Right cardiac atrium (tissue), 5 donors: ENCODE measurements at places on chromosomes 7 and 10. TPM values are rescaled to one million over a fixed set of nuclear protein-coding genes. Genes with fewer than 3 reads are reported as not detected.

PHTF2 gene
- 20.3 TPM for total RNA-seq

GRCh38 chr7:156998988-156999957 is 11.2 kb downstream of the MNX1 start:
- no peak for DNase-seq

DNA sequence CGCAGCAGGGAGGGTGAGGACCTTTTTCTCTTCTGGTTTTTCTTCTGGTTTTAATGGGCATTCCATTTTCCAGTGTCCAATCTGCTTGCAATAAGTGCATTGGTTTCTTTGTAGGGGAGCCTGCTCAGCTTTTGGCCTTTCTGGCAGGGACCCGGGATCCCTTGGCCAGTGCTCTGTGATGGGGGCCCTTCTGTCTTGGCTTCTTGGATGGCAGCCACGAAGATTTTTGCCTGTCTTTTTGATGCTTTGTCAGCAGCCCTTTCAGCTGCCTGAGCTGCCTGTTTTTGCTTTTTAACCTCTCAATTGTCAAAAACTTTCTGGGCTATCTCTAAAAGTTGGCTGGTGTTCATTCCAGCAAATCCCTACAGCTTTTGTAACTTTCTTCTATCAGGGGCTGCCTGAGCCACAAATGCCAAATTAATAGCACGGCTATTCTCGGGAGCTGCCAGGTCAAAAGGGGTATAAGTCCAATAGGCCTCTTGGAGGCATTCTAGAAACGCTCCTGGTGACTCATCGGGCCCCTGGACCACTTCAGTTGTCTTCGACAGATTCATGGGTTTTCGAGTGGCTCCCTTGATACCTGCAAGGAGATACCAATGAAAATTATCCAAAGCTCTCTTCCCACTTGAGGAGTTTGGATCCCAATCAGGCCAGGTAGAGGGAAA is 179.9 kb upstream of the MBL2 start:
- no peak for DNase-seq

DNA sequence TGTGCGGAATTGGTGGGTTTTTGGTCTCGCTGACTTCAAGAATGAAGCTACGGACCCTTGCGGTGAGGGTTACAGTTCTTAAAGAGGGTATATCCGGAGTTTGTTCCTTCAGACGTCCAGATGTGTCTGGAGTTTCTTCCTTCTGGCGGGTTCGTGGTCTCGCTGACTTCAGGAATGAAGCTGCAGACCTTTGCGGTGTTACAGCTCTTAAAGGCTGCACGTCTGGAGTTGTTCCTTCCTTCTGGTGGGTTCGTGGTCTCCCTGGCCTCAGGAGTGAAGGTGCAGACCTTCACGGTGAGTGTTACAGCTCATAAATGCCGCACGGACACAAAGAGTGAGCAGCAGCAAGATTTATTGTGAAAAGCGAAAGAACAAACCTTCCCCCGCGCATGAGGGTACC is 670.7 kb downstream of the CNTNAP2 start:
- DNase-seq = no peak

DNA sequence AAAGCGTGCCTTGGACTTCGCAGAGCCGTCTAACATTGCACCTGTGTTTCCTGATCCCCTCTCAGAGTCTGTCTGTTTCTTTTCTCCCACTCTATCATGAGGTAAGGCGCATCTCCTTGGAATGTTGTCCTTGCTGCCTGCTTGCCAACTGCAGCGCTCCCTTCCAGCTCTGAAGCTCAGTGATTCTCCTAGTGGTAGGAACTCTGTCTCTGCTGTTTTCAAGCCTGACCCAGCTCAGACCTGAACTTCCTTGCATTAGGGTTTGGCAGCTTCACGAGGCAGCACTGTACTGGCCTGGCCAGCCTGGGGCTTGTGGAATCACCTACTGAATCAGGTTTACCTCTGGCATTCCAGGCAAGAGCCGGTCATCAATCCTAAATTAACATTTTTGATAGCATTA is 123.9 kb downstream of the CREB5 start:
- peak; percentile 48 for DNase-seq

TMEM139 gene
- 3.6 TPM for total RNA-seq

DNA sequence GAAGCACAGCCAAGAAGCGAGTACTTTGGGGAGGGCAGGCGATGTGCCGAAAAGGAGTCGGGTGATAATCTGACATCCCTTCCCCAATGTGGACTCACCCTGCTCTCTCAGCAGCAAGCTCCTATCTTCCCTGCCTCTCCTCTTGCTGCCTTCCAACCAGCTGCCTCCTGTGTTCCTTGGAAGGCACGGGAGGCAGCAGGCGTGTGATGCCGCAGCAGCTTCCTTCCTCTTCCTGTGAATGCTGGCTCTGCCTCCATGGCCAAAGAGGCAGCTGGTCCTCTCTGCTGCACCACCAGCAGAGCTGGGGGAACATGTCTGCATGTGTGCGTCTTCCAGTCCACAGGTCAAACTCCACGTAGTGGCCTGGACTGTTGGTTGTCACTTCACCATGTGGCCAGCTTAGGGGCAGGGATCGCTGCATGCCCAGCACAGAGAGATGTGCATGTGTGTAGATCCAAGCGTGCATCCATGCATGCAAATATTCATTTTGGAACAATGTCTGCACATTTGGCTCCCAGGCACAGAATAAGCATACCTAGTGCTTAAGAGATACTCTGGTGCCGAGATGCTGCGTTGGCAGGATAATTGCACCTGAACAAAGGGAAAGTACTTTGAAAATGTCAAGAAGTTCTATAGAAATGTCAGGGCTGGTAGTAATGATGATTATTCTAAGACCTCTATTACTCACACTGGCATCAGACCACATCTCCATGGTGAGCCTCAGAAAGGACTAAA is 499.8 kb downstream of the PLXNA4 start:
- no peak for DNase-seq

NPY4R gene
- not detected for total RNA-seq

GRCh38 chr7:104951546-104951945 is 62.5 kb upstream of the KMT2E start:
- DNase-seq = peak; percentile 69

- no peak for DNase-seq
These were observed 22.6 kb downstream of the HSPA12A start for GRCh38 chr10:116719804-116720203.

SH2D4B gene
- not detected for total RNA-seq

INMT gene
- total RNA-seq = 87.9 TPM

GRCh38 chr7:33278095-33278494 is 148.7 kb downstream of the BBS9 start:
- no peak for DNase-seq

- no peak for DNase-seq
These were observed 345.5 kb downstream of the LRMDA start for GRCh38 chr10:75776738-75777504.

GRCh38 chr7:98097042-98097645 is 9.5 kb upstream of the LMTK2 start:
- no peak for DNase-seq

DNA sequence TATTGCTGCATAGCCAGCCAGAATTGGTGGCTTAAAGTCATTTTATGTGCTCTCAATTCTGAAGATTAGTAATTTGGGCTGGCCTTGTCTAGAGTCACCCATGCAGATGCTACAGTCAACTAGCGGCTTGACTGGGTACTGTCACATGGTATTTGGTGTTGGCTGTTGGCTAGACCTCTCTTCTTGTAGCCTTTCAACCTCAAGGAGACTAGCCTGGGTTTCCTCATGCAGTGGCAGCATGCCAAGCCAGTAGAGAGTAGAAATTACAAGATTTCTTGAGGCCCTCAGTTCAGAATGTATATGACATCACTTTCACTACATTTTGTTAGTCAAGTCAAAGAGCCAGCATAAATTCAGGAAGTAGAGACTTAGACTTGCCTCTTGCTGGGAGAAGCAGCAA is 3.7 kb upstream of the ZNF800 start:
- DNase-seq = peak; percentile 55

PLEKHS1 gene
- not detected for total RNA-seq

PLEKHA1 gene
- total RNA-seq = 35.8 TPM

- DNase-seq = no peak
These were observed 92.0 kb upstream of the GDF10 start for GRCh38 chr10:47207894-47208469.

GRCh38 chr10:128727114-128727513 is 600.9 kb upstream of the MKI67 start:
- DNase-seq = no peak

NCOA4 gene
- 227 TPM for total RNA-seq

GRCh38 chr7:43785420-43785819 is 26.9 kb downstream of the BLVRA start:
- peak; percentile 39 for DNase-seq

PPP1R17 gene
- total RNA-seq = not detected

- peak; percentile 76 for DNase-seq
These were observed 2.8 kb downstream of the PDGFA start for GRCh38 chr7:516606-517456.

GRCh38 chr7:69822386-69822785 is 224.1 kb downstream of the AUTS2 start:
- no peak for DNase-seq

HOXA6 gene
- total RNA-seq = not detected

- DNase-seq = peak; percentile 43
These were observed 39.7 kb upstream of the NFE2L3 start for GRCh38 chr7:26112203-26112740.

SNX13 gene
- total RNA-seq = 47.0 TPM

GRCh38 chr10:58016614-58017013 is 251.1 kb downstream of the IPMK start:
- no peak for DNase-seq

GRCh38 chr7:39271402-39271801 is 293.7 kb downstream of the POU6F2 start:
- peak; percentile 86 for DNase-seq

DNA sequence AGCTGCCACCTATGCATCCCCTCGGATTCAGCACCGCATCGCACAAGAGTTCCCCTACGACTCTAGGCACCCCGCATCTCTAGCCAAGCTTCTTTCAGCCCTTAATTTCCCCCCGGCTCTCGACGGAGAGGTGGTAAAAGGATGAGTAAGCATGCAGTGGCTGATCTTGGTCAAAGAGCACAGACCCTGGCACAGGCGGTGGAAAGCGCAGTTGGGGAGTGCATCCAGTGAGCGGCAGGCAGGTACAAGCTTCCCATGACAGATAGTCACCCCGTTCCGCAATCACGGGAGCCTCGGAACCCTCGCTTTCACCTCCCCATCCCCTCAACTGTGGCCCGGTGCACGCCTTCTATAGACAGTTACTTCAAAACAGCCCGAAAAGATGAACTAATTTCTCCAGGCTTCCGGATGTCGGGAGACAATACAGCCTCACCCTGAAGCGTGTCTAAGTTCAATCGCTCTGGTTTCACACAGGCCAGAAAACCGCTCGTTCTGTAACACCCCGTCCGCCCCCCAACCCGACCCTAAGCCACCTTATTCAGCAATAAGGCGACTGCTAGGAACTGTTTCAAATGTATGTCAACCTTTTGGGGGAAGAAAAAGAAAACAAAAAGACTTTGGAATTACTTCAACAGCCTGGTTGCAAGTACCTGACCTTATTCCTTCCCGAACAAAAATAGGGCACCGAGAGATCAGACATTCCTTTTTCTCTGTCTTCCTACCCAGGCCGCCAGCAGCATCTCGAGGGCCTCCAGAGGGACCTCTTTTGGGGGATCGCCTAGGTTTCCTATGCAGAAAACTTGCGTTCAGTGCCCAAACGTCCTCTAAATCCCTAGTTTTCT is 1.4 kb downstream of the RHEB start:
- peak; percentile 73 for DNase-seq

DNA sequence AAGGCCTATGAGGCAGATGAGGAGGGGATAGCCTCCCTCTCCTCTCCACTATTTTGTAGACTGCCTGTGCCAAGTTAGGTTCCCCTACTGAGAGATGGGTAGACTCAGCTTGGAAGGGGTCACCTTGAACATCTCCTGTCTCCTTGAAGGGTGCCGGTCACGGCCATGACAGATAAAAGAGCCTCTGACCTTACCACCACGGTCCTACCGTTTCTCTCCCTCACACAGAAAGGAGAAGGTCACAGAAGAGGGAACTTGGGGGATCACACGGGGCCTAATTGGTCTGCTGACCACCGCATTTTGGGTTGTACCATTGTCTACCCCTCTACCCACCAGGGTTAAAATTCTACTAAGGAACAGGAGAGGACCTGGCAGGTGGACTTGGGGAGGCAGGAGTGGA is 17.0 kb downstream of the PRSS2 start:
- no peak for DNase-seq

DNA sequence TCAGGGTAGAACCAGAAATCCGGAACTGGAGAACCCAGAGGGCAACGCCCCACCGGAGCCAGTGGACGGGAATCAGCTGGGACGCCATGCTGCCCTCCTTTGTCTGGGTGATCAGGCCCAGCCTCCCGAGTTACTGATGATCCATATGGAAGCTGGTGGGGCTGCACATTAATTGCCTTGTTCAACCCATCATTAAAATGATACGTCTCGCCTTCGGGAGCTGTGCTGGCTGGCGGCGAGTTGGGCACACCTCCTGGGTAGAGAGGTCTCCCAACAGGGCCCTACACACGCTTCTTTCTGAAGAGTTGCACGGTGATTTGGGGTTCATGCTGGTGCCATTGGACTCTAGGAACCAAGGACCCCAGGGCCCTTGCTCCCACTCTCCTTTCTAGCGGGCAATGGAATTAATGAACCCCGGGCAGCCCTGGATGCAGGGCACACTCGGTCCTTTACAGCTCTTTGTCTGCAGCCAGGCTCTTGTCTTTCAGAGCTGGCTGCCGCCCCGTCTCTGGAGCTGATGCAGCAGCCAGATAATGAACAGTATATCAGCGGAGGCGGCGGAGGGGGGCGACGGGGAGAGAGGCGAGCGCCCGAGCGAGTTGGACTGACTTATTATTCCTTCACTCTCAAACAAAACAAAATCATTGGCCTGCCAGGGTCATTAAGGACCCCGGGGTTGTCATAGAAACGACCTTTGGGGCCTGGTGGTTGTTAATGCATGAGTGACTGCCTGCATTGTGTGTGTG is 412.2 kb upstream of the ZMIZ1 start:
- peak; percentile 80 for DNase-seq

DNA sequence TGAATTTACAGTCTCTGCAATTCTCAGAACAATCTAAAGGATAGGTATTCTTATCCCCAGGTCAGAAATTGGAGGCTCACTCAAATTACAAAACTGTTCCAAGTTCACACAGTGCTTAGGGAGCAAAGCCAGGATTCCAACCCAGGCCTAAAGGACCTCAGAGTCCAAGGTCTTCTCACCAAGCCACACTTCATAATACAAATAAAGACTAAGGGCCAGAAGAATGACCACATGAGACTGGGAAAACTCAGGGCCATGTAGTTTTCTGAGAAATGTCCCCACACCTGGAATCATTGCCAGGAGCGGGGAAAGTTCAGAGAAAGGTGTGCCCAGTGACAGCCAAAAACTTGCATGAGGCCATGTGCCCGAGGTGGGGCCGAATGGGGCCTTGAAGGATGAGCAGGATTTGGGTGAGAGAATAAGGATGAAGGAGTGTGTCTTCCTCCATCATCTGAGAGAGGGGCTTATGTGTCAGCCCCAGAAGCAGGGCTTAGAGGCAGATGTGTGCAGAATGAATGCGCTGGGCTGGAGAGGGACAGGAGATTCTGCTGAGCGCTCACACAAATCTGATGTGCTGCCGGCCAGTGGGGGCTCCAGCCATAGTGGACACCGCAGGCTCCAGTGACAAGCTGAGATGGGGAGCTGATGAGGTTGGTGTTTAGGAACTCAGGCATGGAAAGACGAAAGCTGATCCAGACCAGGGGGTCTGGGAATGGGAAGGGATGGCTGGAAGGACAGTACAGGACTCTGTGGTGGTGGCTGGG is 35.9 kb downstream of the BLNK start:
- no peak for DNase-seq

AOC1 gene
- 0.40 TPM for total RNA-seq

- no peak for DNase-seq
These were observed 91.5 kb upstream of the EGR2 start for GRCh38 chr10:62907470-62908212.

PNLIPRP3 gene
- total RNA-seq = not detected

SAMD9 gene
- total RNA-seq = 5.7 TPM
